Epithelial cell of prostate (primary cell): ENCODE measurements at places on chromosomes 3 and 15.
A peak's percentile ranks its signal among the peaks of the same experiment; 100 is the strongest.

DNA sequence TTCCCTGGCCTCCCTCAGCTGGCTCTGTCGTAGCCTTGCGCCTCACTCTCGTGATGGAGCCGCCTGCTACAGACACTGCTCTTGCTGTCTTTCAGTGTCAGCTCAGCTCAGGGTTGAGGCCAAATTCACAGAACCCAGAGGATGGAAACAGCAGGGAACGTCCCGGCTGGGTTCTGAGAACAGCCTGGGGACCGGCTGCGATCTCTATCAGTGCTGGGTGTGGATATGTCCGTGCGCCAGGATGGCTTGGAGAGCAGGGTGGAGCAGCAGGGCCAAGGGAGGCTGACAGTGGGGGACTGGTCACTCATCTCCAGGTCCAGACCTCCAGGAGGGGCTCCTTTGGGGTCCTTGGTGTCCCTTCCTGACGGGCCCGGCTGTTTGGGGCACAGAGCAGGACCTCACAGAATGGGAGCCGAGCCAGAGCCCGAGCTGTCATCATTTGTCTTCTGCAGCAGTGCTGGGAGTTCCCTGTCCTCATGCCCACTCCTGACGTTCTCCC, 18.4 kb downstream of the KLF15 start:
- DNase-seq, result no peak

DNA sequence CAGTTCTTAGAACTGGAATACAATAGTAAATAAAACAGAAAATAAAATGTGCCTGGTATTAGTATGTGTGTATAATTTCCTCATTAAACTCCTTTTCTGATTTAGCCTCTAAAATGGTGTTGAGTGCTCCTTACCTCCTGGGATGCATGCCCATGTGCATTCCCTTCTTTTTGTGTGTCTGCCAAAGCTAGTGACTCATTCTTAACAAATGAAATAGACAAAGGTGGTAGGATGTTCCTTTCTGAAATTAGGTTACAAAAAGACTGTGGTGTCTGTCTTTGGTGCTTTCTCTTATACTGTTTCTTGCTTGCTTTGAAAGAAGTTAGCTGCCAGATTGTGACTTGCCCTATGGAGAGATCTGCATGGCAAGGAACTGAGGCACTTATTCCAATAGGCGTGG, 623.7 kb downstream of the GRM7 start:
- DNase-seq, result peak; percentile 33

DNA sequence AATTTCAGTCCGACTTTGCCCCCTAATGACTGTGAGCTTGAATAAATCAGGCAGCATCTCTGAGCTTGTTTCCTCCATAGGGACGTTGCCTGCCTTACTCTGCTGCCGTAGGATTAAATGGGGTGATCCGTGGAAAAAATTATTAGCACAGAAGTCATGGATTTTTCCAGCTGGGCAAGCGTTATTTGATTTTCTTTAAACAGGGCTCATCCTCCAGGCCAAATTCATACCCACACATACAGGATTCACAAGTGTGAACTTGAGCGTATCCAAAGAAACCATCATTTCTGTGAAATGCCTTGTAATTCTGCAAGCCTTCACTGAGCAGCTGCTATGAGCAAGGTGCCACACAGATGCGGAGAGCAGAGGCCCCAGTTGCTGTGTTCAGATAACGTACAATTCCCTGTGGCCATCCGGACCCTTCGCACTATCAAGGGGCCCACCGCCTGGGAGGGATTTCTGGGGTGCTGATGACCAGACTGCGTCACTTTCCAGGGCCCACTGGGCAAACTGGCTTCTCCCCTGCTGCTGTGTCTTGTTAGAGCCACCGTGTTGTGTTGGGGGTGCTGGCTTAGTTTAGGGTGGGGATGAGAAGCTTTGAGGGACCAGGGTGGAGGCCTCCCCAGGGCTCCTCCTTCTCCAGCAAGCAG, 61.4 kb downstream of the MGLL start:
- no peak for DNase-seq

DNA sequence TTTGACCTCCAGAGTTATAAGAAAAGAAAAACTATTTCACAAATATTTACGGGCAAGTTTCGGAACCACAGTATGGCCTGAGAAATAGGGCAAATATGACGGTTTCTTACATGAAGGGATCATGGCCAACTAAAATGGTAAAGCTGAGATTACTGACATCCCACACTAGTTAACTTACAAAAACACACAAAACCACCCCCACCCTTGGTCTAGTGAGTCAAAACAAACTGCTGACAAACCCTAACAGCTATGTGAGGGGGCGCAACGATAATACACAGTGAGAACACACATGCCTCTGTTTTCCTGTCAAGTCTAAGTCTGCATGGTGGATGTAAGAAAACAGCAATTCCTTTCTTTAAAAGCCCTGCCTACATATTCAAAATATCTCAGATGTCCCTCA, 32.3 kb downstream of the CBLB start:
- no peak for DNase-seq

DNA sequence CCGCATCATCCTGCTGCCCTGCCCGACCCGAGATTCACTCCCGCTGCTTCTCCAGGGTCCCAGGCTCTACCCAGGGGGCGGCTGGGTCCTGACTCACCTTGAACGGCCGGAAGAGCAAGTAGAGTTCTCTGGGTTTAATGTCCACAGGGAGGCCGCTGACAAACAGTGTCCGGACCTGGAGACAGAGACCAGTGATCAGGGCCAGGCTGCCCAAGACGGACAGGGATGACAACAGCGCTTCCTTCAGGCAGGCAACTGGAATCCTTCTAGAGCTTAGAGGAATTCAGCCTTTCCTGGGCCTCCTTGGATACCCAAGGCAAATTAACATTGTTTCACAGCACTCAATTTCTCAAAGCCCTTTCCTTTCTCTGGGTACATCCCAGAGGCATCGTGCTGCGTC, 23.9 kb downstream of the RBPMS2 start:
- no peak for DNase-seq

- DNase-seq, result no peak
These were observed 13.3 kb upstream of the PTX3 start for GRCh38 chr3:157423337-157423736.

- no peak for DNase-seq
These were observed 473.5 kb downstream of the RBMS3 start for GRCh38 chr3:29754346-29754745.

GRCh38 chr15:90998737-90999136, 4.4 kb upstream of the PRC1 start:
- no peak for DNase-seq

- DNase-seq, result no peak
These were observed 1.5 kb downstream of the MEGF11 start for GRCh38 chr15:66251790-66252684.

- DNase-seq, result no peak
These were observed 300.1 kb downstream of the RORA start for GRCh38 chr15:60928970-60929369.

GRCh38 chr3:39533226-39533625, 65.7 kb downstream of the MOBP start:
- no peak for DNase-seq

DNA sequence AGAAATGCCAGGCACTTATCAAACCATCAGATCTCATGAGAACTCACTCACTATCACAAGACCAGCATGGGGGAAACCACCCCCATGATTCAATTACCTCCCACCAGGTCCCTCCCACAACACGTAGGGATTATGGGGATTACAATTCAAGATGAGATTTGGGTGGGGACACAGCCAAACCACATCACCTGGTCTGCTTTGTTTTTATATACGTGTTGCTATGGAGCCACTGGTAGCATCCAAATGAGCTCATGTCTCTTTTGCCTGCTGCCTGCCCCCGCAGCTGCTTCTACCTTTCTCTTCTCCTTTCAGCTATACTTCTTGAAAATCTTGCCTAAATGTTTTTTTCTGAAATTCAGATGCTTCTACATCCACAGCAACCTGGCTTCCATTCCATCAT, 26.8 kb upstream of the PCOLCE2 start:
- DNase-seq, result no peak

- no peak for DNase-seq
These were observed 591.7 kb downstream of the RSL24D1 start for GRCh38 chr15:54605043-54605442.
